SK-N-SH (cell line): ENCODE measurements at places on chromosomes 2 and 18. TPM values are rescaled to one million over a fixed set of nuclear protein-coding genes. Genes with fewer than 3 reads are reported as not detected.
A peak's percentile ranks its signal among the peaks of the same experiment; 100 is the strongest.

GCG gene
- not detected in 2 replicates for polyA plus RNA-seq

DNA sequence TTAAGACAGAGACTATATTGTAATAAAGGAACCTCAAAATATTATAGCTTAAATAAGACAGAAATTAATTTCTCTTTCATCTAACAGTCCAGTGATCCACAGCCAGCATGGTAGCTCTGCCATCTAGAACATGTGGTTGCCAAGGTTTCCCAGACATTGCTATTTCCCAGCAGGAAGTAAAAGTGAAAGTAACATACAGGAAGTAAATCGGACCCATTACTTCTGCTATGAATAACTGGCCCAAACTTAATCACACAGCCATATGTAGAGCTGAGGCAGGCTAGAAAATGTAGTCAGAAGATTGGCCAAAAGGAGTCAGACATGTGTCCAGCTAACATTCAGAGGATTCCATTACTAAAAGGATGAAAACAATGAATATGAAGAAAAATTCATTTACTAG, 71.0 kb downstream of the NOL4 start:
- peak; percentile 14 for DNase-seq

DNA sequence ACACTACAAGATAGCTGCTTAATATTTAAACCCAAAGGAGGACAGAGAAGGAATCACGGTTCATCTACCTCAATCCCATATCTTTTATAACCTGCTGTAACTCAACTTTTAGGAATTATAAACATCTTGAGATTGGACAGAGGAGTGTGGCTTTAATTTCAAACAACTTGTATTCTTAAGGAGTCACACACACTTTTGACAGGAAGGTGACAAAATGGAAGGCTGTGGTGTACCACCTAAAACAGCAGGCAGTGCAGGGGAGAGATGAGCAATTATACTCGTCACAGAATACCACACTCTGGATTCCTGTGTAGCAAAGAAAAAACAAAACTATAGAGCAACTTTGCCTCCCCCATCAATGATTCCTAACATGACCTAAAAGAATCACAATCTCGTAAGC, 194.8 kb downstream of the ZEB2 start:
- DNase-seq: no peak

GRCh38 chr2:12302691-12303090, 414.0 kb upstream of the TRIB2 start:
- no peak for DNase-seq

- DNase-seq: peak; percentile 81
Observed at GRCh38 chr2:240819126-240819857, 727 bp downstream of the KIF1A start.

- no peak for DNase-seq
Observed at GRCh38 chr2:8316356-8316755, 365.5 kb upstream of the ID2 start.

DNA sequence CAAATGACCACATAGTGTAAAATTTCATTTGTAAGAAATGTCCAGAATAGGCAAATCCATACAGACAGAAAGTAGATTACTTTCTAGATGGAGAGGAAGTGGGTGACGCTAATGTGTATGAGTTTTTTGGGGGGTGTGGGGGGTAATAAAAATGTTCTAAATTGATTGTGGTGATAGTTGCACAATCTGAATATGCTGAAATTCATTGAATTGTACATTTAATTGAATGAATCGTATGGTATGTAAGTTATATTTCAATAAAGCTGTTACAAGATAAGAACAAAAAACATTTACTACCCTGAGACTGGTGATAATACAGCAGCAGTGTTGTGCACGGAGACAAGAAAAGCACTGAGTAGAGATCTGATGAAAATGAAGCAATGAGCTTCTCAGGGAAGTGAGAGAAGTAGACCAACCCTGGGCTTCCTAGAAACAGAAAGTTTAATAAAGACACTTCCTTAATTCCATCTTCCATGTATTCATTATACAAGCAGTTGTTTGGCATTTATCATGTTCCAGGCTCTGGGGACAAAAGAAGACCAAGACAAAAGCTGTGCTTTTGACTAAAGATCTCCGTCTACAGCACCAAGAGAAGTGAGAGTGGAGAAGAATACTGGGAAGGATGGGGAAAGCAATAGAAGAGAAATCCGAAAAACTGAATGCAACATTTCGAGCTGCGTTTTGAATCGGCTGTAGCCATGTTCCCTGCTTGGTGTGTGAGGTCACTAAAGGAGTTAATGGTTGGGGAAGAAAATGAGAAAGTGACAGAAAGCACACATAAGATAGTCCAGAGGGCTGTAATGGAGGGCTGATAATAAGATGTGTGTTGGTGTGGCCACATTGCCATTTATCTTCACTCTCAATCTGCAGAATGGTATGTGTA, 1.8 kb upstream of the PDE11A start:
- DNase-seq: no peak
